ENCODE measurements at places on chromosomes 6 and 20.

DNA sequence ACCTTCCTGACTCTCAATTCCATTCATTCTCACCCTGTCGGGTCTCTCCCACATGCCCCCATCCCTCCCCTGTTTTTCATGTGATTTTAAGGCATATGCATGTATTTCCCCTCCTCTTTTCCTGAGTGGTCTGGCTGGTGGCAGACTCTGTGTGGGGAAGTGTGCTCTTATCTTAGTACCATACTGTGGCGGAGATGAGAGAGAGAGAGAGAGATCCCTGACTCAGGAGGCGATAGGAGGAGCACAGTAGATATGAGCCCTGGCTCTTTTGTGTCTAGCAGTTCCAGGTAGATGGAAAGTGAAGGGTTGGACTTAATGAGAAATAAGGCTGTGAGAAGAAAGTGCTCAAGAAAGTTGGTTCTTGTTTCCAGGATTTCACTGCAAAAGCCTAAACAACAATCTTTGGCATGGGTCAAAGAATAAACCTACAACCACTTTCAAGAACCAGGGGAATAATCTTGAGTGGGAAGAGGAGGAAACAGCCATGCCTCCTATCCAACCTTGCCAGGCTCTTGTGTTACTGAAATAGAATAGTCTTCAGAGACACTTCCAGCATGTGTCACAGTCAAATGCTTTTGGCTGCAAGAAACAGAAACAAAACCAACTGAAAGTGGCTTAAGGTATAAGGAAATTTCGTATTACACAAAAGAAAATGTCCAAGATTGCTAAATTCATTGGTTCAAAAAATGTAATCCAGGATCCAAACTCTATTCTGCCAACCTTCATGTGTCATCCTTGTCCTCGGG, 123.8 kb upstream of the MYLIP start:
- DNase-seq, result no peak

DNA sequence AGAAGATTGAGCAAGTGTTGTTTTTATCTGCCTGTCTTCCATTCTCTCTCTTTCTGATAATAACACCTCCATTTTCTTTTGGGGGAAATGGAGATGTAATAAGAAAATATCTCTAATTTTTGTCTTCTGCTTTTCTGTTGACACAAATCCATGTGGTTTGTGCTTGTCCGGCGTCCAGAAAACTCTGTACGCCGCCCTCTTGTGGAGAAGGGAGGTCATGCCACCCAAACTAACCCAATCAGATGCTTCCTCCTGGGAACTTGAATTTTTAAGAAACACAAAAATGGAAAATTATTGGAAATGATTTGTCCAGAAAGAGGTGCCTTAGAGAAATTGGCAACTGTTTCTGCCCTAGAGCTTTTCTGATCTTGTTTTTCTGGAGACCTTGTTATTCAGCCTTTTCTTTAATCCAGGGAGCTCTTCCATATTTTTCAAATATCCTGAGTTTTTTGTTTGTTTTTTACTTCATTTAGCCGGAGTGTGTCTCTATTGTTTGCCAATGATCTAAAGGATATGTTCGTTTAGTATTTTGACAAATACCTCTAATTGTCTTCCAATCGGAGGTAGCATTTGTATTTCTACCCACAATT, 17.8 kb upstream of the FNDC1 start:
- DNase-seq, result peak; percentile 39

GRCh38 chr6:287489-287860, 4.8 kb upstream of the DUSP22 start:
- DNase-seq, result no peak

GRCh38 chr6:26412954-26413353, 10.9 kb downstream of the BTN3A1 start:
- no peak for DNase-seq

DNA sequence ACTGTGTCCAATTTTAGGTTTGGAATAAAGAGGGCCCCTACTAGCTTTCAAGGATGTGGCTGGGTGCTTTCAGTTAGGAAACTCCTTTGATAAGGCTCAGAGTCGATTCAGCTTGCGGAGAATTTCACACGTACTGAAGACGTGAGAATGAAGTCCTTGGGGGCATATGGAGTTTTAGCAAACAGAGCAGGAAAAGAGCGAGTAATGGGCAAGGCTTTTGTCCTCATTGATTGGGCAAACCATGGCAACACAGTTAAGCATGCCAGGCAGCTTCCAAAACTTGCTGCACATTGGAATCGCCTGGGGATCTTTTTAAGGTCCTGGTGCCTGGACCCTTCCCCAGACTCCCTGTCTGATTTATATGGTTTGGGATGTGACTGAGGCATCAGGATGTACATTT, 29.2 kb downstream of the ISM1 start:
- DNase-seq, result no peak

DNA sequence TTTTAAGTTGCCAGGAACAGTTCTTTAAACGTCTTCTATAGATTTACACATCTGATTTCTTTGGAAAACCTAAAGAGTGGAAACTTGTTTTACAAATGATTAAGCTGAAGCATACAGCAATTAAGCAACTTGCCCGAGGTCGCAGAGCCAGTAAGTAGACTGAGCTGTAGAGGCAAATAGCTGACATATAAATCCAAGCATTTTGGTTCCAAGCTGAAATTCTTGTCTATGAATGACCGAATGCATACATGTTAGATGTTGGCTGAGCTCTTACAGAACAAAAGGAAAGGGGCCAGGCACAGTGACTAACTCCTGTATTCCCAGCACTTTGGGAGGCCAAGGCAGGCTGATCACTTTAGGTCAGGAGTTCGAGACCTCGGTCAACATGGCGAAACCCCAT, 101.8 kb upstream of the SGK1 start:
- DNase-seq, result no peak

GRCh38 chr20:60565551-60565950, 607.3 kb downstream of the CDH26 start:
- DNase-seq, result no peak

- DNase-seq, result no peak
Measured at GRCh38 chr6:144853603-144854002, 568.5 kb downstream of the UTRN start.

GRCh38 chr6:158718461-158719046, 68.7 kb downstream of the SYTL3 start:
- no peak for DNase-seq

DNA sequence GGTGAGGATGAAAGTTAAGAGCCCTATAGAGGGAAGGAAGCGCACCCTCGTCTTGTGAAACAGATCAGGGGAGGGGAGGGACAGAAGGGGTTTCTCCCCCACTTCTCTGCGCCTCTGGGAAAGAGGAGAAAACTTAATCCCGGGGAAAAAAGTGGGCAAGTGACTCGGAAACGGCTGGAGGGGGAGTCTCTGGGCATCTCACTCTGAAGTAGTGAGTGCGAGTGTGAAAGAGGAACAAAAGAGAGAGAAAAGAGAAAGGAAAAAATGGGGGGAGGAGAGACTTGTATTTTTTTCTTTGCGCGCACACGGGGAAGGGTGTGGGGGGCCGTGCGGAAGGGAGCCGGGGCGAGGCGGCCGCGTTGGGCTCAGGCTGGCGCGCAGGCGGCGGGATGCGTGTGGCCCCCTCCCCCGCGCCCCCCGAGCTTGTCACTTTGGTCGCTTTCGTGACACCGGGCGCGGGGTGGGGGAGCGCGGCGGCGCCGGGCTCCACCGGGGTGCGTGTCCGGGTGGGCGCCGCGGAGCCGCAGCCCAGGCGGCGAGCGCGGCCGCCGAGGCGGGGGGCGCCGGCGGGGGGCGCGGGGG, 454 bp downstream of the L3MBTL3 start:
- no peak for DNase-seq

- DNase-seq, result no peak
Measured at GRCh38 chr6:56841751-56842150, 113.2 kb upstream of the BEND6 start.

DNA sequence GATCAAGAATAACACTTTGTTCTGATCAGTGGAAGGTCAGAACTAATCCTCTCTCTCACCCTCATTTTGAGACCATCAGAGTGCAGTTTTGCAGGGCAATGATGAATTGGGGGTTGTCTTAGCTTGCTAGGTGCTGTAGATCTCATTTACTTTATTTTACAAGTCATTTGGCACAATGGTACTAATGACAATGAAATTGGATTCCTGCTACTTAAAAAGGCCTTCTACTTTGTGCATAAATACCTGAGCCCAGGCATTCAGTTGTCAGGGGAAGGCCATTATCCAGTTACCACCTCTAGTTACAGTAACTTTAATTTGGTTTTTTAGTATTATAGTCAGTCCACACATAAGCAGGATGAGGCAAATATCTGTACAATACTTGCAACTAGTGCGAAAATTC, 240.0 kb downstream of the HDGFL1 start:
- no peak for DNase-seq

DNA sequence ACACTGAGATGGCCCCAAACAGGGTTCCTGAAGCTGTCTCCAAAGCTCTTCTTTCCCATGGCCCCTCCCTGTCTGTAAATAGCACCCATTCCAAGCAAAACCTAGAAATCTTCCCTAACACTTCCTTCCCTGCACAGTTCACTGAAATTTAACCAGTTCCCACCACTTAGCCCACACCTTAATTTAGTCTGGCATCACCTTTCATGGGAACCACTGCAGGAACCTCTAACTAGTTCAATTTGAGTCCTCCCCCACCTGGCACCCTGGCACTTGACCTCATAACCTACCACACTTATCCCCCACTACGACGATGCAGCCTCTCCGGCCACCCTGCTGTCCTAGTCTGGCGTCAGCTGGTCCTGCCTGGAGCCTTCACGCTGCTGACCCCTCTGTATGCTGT, 278.7 kb downstream of the GMDS start:
- DNase-seq, result no peak

DNA sequence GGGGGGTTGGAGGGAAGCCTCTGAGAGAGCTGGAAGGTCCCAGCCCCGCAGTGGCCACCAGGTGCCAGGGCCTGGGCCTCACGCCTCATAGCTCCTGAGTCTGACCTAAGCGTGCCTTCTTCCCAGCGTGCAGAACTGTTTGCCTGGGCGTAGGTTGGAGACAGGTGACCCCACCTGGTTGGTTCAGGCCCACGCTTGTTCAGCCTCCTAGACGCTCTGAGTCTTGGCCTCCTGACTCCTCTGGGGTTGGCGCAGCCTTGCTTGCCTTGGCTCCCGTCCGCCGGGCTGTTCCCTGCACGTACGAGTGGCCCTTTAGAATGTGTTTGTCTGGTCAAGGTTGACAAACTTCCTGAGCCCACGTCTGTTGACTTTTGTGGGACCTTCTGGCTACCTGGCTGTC, 70.8 kb downstream of the EYA2 start:
- no peak for DNase-seq

All from stimulated activated CD4-positive, alpha-beta T cell treated with anti-CD3 and anti-CD28 coated beads, Interleukin-12 subunit alpha, Interleukin-12 subunit beta, amount 100 ng/mL, for 24 hours (primary cell).